Activated naive CD4-positive, alpha-beta T cell treated with anti-CD3 and anti-CD28 coated beads, Interleukin-2, amount 10 ng/mL, durations not matched to agents 7 days and 5 days (primary cell): ENCODE measurements at places on chromosomes 13 and 19.

DNA sequence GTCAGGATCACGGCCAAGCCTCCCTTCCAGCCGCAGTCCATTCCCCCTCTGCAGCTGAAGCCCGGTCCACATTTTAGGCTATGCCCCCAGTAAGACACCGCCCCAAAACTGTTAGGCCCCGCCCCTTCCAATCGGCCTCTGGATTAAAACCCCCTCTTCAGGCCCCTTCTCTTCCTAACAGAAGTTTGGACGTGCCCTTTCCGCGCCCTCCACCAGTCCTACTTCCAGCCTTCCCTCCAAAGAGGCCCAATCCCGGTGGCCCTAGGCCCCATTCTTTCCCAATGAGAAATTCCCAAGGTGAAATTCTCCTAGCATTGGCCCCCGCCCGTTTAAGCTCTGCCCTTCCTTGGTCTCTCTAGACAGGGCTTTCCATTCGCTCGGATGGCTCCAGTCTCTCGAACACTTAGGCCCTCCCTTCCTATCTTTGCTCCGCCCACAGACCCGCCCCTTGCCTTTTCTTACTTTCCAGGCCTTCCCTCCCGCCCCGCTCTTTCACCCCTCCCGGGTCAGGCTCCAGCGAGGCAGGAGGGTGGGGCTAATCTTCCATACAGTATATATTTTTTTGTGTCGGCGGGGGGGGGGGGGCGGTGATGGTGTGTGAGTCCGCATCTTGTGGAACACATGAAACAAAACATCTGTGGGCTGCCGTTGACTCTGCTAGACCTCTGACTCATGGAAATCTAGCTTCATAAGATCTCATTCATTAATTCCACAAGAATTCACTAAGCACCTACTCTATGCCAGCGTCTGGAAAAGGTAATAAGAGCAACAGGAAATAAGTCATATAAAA is 13.6 kb downstream of the LTBP4 start:
- peak; percentile 88 for DNase-seq

- DNase-seq = no peak
Measured at GRCh38 chr13:24896061-24896460, 132.1 kb downstream of the RNF17 start.

GRCh38 chr13:76597868-76598267 is 288.3 kb downstream of the KCTD12 start:
- DNase-seq = no peak

DNA sequence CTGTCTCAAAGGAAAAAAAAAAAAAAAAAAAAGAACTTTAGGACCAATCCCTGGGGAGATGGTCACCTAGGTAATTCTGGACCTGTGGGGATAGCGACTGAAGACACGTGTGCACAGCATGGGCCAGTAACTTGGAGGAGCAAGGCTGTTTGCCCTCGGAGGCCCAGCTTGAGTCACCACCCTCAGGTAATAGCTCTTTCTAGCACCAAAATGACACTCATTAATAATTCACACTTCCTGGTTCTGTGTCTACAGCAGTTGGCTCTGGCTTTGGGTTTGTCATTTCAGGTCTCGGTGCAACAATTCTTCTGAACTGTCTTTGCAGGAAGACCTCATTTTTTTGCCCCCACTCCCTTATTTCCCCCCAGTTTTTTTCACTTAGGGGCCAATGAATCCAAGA is 3.9 kb upstream of the ATP11A start:
- DNase-seq = no peak

DNA sequence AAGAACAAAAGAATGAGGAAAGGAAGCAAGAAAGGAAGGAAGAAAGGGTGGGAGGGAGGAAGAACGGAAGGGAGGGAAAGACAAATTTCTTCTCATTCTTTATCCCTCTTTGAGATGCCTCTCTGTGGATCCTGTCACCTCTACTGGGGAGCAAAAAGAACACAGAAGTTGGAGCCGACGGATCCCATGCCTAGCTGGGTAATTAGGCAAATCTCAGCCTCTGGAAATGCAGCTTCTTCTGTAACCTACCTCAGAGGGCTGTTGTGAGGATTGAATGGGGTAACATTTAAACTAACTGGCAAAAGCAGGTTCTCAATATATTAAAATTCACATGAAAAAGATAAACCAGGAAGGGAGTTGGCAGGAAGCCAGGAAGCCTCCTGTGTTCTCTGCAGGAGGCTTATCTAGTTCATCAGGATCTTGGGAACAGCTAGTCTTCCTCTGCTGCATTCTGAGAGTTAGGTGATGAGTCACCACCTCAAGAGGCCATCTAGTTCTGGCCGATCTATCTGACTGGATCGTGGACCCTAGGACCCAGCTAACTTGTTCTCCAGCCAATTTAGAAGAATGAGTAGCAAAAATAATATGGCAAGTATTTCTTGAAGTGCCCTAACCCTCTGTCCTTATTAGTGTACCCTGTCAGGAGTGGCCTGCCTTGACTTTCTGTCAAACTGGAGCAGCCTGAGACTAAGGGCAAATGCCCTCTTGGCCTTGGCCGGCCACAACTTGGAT is 15.2 kb upstream of the CPB2 start:
- no peak for DNase-seq

GRCh38 chr13:108332791-108333190 is 63.3 kb downstream of the TNFSF13B start:
- DNase-seq = no peak

- DNase-seq = no peak
Measured at GRCh38 chr13:79267560-79267959, 138.5 kb downstream of the RBM26 start.

DNA sequence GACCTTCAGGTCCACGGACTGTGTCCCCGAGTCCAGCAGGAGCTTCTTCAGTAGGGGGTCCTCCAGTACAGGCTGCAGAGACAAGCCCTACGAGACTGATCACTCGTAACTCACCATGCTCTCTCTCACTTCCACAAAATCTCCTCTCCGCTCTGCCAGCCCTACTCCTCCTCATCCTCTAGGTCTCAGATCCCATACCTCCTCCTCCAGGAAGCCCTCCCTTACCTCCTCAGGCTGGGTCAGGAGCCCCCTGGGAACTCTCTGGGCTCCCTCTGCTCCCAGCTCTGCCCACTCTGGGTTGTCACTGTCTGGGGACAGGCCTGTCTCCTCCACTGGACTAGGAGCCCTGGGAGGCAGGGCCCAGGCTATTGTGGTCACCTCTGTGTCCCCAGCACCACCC is 23.9 kb upstream of the NAPA start:
- no peak for DNase-seq

DNA sequence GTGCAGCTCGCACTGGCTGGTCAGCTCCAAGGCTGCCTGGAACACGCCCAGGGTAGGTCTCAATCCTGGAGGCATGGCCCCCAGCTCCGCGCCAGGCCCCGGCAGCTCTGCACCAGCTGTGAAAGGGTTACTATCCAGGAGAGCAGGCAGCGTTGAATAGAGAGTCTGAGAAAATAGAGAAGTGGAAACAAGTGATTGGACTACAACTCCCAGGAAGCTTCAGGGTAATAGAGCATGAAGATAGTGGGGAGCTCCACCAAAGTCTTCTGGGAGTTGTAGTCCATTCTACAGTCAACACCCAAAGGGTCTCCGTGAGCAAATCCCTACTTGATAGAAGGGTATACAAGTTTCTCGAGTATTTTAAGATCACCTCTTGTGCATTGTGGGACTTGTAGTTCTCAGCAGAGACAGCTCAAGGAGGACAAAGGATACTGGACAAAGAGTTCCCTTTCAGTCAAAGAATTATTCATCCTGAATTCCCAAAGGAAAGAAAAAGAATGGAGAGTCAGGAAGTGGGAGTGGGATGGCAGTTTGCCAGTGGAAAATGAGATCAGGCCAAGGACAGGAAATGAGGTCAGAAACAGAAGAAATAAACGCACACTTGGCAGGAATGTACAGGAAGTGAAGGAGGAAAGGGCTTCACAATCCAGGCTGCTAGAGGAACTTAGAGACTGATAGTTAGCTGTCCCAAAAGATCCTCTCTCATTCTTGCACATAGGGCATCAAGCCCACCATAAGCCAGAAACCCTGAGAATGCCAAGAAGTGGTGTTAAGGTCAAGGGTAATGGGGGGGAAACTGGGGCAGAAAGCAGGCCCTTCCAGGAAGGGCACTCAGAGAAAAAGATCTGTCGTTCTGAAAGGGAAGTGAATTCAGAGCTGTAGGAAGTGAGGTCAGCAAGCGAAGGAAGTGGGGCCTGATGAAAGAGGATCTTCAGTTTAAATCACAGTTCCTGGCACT is 5.5 kb upstream of the MAMSTR start:
- no peak for DNase-seq

- no peak for DNase-seq
Measured at GRCh38 chr19:35140207-35140961, 1.8 kb downstream of the FXYD1 start.

DNA sequence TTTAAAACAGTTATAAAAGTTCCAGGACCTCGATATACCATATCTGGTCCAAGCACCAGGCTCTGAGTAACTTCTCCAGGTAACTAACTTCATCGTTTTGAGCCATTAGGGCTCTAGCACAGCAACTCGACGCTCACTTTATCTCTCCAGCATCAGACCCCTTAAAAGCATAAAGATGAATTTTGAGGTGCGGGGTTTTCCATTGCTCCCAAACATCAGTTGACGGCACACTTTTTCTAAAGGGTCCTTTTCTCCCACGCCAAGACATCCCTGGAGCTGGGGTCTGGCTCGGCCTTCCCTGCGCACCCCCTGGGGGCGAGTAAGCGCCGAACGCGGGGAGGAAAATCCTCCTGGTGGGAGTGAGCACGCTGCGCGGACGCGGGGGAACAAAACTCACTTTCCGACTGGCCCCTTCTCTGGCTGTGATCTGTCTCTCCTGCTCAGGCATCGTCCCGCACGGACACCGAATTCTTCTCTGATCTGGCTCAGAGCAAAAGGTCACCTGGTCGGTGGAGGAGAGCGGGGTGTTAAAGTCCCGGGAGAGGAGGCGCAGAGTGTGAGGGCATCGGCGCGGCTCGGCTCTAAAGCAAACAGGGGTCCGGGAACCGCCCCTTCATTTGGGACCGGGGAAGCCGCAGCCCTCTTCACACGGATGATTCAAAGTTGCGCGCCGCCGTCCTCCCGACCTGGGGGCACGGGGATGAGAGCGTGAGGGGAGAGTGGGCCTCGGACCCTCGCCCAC is at the start of gene ATP7B:
TSS of gene ATP7B (minus strand) at position 561 of the 742 bp plus-strand sequence. CDS start at position 448, 113 bp downstream.
- peak; percentile 24 for DNase-seq

DNA sequence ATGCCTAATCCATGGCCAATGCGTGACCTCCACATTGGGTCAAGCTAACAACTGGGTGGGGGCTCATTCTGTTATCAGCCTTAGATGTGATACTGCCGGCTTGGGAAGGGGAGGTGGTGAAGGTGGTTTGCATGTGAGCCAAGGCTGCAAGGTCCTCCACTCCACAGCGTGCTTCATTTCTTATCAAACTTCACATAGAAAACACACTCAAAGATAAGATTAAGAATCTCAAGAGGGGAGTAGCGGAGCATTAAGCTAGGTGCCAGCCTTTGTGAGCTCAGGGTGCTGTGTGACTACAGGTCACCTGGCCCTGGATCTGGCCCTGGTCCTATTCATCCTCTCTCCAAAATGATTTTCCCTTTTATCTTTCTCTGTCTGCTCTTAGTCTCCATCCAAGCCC is 13.3 kb upstream of the ARGLU1 start:
- DNase-seq = no peak

DNA sequence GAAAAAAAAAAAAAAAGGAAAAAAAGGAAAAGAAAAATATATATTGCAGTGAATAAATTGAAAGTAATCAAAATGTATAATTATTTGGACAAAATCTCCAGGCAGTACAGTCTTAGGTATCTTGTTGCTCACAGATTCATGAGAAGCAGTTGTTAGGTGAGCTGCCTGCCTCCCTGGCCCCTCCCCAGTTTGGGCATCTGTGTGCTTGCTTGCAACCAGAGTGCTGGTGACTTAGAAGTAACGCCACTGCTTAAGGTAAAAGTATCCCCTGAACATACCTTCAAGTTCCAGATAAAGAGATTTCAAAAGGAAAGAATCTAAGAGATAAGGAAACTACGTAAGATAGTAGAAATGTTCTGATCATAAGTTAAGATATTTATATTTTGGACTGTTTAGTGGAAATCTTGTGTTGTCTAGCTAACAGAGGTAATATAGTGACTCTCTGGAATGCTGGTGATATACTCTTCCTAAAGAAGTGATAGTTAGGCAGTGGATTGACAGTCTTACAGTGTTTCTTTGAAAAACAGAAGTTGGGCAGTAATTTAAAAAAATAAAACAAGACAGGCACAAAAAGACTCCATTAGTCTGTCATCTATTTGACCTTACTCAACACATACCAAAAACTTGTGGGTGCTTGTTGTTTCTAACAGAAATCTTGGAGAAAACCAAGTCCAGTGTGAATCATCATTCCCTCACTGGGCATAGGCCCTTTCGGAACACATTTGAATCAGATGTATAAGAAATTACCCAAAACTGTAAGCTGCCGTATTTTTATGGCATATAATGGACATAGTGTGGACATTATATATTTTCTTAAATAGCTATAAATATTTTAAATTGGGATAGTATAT is 38.3 kb upstream of the KCTD4 start:
- no peak for DNase-seq

DNA sequence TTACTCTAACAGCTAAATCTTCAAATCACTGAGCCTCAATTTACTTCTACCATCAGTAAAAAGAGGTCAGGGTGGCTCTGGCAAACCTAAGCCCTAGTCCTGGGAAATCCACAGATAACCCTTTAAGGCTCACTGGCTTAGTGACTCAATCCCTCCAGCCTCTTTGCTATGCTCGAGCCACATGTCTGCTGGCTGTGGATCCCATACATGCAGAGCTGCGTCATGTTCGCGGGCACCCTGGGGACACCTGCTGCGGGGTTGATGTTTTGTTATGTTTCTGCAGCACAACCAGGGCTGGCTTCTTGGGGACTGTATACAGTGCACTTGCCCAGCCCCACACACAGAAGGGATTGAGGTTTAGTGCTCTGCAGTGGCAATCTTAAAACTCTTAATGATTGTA is 41.6 kb upstream of the C13orf42 start:
- no peak for DNase-seq

GRCh38 chr13:112983428-112984196 is 14.6 kb downstream of the MCF2L start:
- DNase-seq = no peak

DNA sequence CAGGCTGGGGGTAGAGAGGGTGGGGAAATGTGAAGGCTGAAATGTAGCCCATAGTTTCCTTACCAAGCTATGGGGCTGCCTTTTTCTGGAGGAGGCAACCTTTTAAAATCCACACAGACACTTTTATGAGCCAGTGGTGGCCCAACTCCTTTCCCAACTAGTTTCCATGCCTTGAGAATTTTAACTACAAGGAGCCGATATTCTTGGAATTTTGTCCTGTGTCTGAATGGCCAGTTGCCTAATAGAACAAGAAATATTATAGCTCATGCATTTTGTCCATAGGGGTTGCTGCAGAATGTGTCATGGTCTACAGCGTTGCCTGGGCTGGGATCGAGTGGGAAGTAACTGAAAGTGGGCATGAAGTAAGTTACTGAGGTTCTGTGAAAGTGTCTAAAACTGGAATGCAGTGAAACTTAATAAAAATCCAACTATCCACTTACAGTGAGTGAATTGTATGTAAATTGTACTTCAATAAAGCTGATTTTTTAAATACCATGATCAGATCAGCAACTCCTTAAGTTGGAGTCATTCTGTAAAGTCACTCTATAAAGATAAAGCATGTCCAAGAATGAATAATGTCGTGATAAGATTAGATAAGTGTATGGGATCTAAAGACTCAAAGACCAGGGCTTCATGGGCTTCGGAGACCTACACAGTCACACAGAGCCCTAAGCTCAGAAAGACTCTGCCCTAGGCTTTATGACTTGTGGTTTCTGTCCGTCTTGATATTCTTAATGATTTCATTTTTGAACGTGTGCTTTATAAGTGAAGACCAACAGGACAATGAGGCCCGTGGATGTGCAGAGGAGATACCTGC is 122.6 kb upstream of the FNDC3A start:
- no peak for DNase-seq
